ENCODE measurements at places on chromosomes 7 and 10. TPM values are rescaled to one million over a fixed set of nuclear protein-coding genes. Genes with fewer than 3 reads are reported as not detected.
A peak's percentile ranks its signal among the peaks of the same experiment; 100 is the strongest.

The CXCL12 gene
- not detected for total RNA-seq

The TIMM23 gene
- total RNA-seq: 80.1 TPM

The WNT2 gene
- total RNA-seq: not detected

The OR2A5 gene
- total RNA-seq: not detected

GRCh38 chr10:70053218-70053840 lies 683 bp downstream of the MACROH2A2 start:
- H3K36me3 ChIP-seq: no peaks in the 10 kb centered on the region
- no peaks in the 10 kb centered on the region for H3K4me1 ChIP-seq
- H3K27me3 ChIP-seq: peaks cover 33% of the 10 kb centered on the region
- peak overlapping the region; percentile 75 for H3K4me3 ChIP-seq
- DNase-seq: no peak
- H3K27ac ChIP-seq: no peak overlapping the region

DNA sequence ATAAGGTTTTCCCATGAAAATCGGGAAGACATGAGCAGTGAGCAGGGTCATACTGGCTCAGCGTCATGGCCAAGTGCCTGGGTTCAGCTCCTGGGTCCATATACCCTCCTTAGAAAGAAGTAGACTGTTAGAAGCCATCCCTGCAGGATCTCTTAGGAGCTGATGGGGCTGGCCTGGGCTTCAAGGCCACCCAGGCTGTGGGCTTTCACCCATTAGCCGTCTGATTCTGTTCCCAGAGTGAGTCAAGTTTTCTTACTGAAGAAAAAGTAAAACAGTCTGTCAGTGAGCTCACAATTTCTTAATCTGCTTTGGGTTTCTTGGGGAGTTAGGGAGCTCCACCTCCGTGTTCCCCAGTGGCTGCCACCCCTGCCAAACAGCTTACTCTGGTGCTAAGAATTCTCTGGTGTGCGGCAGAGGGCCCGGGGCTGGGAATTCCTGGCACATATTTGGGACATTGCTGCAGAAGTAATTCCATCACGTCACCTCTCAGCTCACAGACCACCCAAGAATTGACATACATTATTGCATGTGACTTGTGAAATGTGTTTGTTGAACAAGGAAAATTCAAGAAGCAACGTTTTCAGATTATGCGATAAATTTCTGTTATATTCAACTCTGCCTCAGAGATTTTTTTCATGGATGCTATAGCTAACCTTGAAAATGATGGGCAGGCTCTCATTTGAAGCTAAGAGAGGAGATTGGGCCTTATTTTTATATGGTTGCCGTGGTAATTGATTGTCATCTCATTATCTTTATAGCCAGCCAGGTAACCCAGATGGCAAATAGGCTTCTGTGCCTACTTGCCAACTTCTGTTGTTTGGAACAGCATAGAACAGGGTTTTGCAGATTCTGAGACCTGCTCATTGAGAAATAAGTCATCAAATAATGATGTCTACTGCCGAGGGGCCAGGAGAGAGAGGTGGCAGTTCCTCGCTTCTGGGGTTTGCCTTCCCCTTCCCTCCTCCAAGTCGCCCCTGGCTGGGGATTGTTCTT lies 166.4 kb downstream of the CHN2 start:
- no peaks in the 10 kb centered on the region for H3K27me3 ChIP-seq
- H3K4me1 ChIP-seq: peaks cover 3% of the 10 kb centered on the region
- no peak overlapping the region for H3K27ac ChIP-seq
- no peak for DNase-seq

- H3K4me3 ChIP-seq: no peak overlapping the region
- no peaks in the 10 kb centered on the region for H3K36me3 ChIP-seq
- H3K4me1 ChIP-seq: no peaks in the 10 kb centered on the region
- no peak overlapping the region for H3K27ac ChIP-seq
- DNase-seq: no peak
Measured at GRCh38 chr10:33277135-33277536, 57.3 kb downstream of the NRP1 start.

DNA sequence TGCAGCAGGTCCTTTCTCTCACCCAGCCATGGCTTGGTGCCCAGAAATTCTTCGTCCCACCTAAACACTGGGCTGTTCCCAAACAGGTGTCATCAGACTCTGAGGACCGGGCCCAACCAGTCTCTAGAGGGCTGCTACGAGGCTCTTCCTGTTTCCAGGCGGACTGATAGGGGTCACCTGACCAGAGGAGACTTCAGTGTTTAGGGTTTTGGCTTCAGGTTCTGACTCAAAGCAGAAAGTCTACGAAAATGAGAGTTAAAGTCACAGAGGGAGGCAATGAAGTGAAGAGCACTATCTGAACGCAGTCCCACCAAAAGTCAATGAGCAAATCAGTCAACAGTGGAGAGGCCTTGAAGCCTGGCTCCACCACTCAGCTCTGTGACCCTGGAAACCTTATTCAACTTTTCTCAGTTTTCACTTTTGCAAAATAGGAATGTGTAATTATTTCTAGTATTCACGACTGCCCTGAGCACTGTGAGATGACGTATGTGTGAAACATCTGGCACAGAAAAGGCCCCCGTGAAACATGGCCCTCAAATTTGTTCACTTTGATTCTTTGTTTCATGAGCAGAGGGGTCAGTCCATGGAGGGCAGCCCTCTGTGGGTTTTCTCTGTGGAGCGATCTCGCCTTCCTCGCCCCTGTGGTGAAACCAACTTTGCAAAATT lies 189.9 kb upstream of the PDE1C start:
- peaks cover 16% of the 10 kb centered on the region for H3K27me3 ChIP-seq
- H3K4me1 ChIP-seq: no peaks in the 10 kb centered on the region
- H3K4me3 ChIP-seq: no peak overlapping the region
- no peak for DNase-seq
- H3K27ac ChIP-seq: no peak overlapping the region

DNA sequence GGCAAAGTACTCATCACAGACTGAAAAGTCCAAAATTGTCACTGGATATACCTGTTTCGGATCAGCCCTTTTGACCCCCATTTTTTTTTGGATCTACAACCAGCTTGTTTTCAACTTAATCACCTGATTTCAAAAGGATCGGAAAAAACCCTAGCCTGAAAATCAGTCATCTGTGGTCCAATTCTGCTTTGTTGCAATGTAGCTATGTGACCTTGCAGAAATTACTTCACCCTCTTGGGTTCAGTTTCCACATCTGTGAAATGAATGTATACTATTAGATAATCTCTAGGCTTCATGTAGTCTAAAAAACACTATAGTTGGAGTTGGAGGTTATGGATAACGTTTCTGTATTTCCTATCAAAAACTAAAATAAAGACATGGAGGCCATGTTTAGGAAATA lies 37.1 kb downstream of the STEAP4 start:
- DNase-seq: no peak
- no peak overlapping the region for H3K27ac ChIP-seq
- H3K36me3 ChIP-seq: no peaks in the 10 kb centered on the region
- no peak overlapping the region for H3K4me3 ChIP-seq
